ENCODE measurements at places on chromosomes 11 and 22. TPM values are rescaled to one million over a fixed set of nuclear protein-coding genes. Genes with fewer than 3 reads are reported as not detected.

The CREBZF gene
- 31.2 TPM for total RNA-seq

The DDX25 gene
- not detected for total RNA-seq

The MYRF gene
- 139 TPM for total RNA-seq

The OR51F2 gene
- not detected for total RNA-seq

DNA sequence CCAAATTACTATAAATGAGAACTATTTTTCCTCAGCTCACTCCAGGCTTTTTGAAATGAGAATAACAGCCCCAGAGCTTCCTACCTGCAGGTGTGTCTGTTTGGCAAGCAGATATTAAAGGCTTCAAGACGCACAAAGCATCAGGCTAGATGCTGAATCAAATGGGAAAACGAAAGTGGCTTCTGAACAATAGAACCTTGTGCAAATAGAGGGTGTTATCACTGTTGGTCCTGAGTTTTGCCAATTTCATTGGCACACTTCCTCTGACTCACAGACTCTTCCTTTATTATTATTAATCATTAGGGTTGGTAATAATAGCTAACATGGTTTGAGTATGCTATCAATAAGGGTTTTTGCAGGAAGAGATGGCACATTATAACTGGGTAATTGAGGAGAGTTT lies 13.4 kb downstream of the SYT13 start:
- peak overlapping the region; percentile 23 for H3K4me3 ChIP-seq
- H3K4me1 ChIP-seq: peaks cover 73% of the 10 kb centered on the region
- peak; percentile 21 for DNase-seq
- H3K36me3 ChIP-seq: peaks cover 4% of the 10 kb centered on the region
- H3K27me3 ChIP-seq: no peaks in the 10 kb centered on the region

- no peak for DNase-seq
- no peaks in the 10 kb centered on the region for H3K4me1 ChIP-seq
- peak overlapping the region; percentile 34 for H3K4me3 ChIP-seq
- no peak overlapping the region for H3K27ac ChIP-seq
These were observed 73.2 kb upstream of the TCF20 start for GRCh38 chr22:42343531-42344081.

DNA sequence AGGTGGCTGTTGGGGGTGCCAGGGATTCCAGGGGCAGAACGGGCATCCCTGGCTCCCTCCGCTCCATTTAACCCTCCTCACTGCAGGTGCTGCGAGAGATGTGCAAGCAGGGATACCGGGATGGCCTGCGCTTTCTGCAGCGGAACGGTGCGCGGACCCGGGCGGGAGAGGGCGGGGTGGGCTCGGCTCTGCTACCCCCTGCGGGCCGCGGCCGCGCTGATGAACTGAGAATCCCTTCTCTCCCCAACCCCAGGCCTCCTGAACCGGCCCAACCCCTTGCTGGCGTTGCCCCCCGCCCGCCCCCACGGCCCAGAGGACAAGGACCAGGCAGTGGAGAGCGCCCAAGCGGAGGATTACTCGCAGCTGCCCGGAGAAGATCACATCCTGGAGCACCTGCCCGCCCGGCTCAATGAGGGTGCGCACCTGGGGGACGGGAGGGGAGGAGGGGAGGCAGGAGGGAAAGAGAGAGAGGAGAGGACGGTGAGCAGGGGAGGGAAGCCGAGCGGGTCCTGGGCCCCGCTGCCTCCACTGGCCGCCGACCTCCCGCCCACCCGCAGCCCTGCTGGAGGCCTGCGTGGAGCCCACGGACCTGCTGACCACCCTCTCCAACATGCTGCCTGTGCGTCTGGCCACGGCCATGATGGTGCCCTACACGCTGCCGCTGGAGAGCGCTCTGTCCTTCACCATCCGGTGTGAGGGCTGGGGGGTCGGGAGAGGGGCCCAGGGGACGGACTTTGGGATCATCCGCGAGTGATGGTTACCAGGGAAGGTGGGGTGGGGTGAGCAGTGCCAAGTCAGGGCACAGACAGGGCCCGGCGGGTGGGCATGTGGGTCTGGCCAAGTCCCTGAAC lies 4.1 kb upstream of the CRACR2B start:
- H3K36me3 ChIP-seq: peaks cover 89% of the 10 kb centered on the region
- DNase-seq: no peak
- peaks cover 30% of the 10 kb centered on the region for H3K4me1 ChIP-seq
- no peak overlapping the region for H3K4me3 ChIP-seq

GRCh38 chr22:23862103-23862502 lies 4.4 kb downstream of the SLC2A11 start:
- peaks cover 25% of the 10 kb centered on the region for H3K36me3 ChIP-seq
- H3K4me3 ChIP-seq: no peak overlapping the region
- peak; percentile 60 for DNase-seq
- no peaks in the 10 kb centered on the region for H3K27me3 ChIP-seq
- no peak overlapping the region for H3K27ac ChIP-seq
- peaks cover 12% of the 10 kb centered on the region for H3K4me1 ChIP-seq

- no peaks in the 10 kb centered on the region for H3K27me3 ChIP-seq
- H3K36me3 ChIP-seq: peaks cover 41% of the 10 kb centered on the region
- peak overlapping the region; percentile 68 for H3K27ac ChIP-seq
- peak; percentile 73 for DNase-seq
These were observed 13.5 kb downstream of the TXN2 start for GRCh38 chr22:36467946-36468345.

DNA sequence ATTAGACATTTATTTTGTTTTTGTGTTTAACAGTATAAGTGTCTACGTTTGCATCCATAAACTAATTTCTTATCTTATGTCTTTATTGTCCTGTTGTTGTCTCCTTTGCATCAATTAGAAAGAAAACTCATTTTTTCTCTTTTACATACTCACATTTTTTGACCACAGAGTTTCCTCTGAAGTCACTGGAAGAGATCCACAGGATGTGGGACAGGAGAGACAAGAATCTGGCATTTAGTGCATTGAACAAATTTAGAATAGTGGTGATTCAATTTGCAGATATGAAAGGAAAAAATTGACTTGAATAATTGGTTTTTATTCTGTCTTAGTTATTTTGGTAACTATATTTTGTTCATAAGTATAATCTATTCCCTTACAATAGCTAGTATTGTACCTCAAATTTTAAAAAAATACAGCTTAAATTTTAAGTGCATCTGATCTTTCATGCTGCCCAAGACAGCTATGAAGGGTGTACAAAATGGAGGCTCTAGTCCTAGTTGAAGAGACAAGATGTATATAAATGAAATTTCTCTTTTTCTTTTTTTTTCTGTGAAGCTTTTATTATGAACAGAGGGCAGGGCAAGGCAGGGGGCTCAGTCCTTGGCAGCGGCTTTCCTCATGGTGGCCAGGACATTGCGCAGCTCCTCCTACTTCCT lies 24.4 kb downstream of the HORMAD2 start:
- peaks cover 27% of the 10 kb centered on the region for H3K4me1 ChIP-seq
- H3K36me3 ChIP-seq: no peaks in the 10 kb centered on the region
- H3K27me3 ChIP-seq: no peaks in the 10 kb centered on the region

DNA sequence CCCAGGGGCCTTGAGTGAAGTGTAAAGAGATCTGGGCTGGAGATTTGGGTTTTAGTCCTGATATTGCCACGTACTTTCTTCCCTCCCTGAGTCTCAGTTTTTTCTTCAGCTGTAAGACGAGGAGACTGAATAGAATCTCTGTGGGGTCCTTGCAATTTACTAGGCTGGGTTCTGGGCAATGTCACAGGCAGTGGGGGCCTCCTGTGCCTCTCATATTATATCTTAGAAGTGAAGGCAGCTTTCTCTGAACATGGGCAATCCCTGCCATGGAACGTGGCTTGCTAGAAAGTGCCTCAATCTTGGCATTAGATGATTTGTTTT lies 62.0 kb upstream of the PTPRJ start:
- no peak for DNase-seq
- H3K27ac ChIP-seq: peak overlapping the region; percentile 36
- H3K4me3 ChIP-seq: no peak overlapping the region
- H3K27me3 ChIP-seq: no peaks in the 10 kb centered on the region
- no peaks in the 10 kb centered on the region for H3K36me3 ChIP-seq
- H3K4me1 ChIP-seq: peaks cover 44% of the 10 kb centered on the region

- no peaks in the 10 kb centered on the region for H3K27me3 ChIP-seq
- H3K27ac ChIP-seq: peak overlapping the region; percentile 4
- peak; percentile 29 for DNase-seq
- H3K36me3 ChIP-seq: peaks cover 73% of the 10 kb centered on the region
- no peak overlapping the region for H3K4me3 ChIP-seq
These were observed 37.7 kb downstream of the TCIRG1 start for GRCh38 chr11:68076371-68077042.

- H3K4me1 ChIP-seq: peaks cover 14% of the 10 kb centered on the region
- no peak overlapping the region for H3K27ac ChIP-seq
- H3K4me3 ChIP-seq: no peak overlapping the region
- no peak for DNase-seq
- no peaks in the 10 kb centered on the region for H3K27me3 ChIP-seq
These were observed 4.8 kb downstream of the BEST1 start for GRCh38 chr11:61954851-61955421.

DNA sequence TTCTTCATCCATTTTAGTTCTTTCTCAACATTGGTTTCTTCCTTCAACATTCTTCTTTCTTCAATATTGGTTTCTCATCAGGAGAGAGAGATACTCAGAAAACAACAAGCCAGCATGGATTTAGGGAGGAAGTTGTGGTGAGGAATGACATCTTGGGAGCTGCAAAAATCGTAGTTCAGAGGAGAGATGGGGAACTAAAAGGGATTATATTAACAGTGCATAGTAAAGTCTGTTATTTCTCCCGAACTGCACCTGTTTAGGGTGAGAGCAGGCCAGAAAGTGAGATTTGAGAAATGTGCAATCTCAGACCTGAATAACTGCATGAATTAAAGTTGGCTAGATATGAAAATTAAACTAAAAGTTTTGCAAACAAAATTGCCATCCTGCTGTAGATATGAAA lies 94.5 kb downstream of the CASP12 start:
- no peaks in the 10 kb centered on the region for H3K4me1 ChIP-seq
- H3K36me3 ChIP-seq: no peaks in the 10 kb centered on the region
- H3K27me3 ChIP-seq: no peaks in the 10 kb centered on the region
- H3K4me3 ChIP-seq: no peak overlapping the region

DNA sequence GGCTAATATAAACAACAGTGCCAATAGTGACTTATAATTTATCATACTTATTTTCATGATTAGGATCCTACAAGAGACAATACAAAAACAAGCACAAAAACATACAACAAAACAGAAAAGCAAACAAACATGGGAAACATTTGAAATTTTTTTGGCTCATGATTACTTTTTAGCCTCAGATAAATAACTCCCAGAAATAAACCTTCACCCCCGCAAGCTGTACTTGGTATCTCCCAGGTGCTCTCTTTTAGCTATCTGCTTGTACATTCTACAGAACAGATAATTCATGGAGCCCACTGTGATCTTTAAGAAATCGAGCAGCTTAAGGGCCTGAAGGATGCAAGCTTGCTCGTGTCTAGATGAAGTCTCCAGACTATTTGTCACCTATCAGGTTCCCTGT lies 883 bp downstream of the NXPE4 start:
- no peak overlapping the region for H3K27ac ChIP-seq
- no peaks in the 10 kb centered on the region for H3K4me1 ChIP-seq
- no peak for DNase-seq
- no peaks in the 10 kb centered on the region for H3K36me3 ChIP-seq
- H3K4me3 ChIP-seq: no peak overlapping the region
- no peaks in the 10 kb centered on the region for H3K27me3 ChIP-seq

- H3K27me3 ChIP-seq: no peaks in the 10 kb centered on the region
- peak within 1 kb of the TSS; percentile 82 for H3K4me3 ChIP-seq
- peaks cover 15% of the 10 kb centered on the region for H3K4me1 ChIP-seq
- peaks cover 19% of the 10 kb centered on the region for H3K36me3 ChIP-seq
- DNase-seq: peak; percentile 82
These were observed at the start of gene TMEM132A for GRCh38 chr11:60924110-60924905. TMEM132A (plus strand) TSS chr11:60924460; CDS start chr11:60924634, 174 bp downstream.

DNA sequence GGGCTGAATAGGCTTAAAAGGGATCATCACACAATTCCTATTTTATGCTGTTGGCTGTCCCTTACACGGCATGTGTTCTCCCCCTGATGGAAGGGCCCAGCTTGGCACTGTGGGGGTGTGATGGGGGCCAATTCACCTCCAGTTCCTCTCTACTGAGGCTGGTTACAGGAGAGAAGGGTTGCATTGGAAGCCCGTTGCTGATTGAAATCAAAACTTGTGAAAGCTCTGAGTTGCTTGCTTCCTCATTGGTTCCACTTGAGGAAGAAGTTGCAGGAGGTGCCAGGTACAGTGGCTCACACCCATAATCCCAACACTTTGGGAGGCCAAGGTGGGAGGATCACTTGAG lies 13.3 kb upstream of the PRG2 start:
- no peak overlapping the region for H3K4me3 ChIP-seq
- peaks cover 20% of the 10 kb centered on the region for H3K4me1 ChIP-seq
- H3K36me3 ChIP-seq: peaks cover 22% of the 10 kb centered on the region
- no peak overlapping the region for H3K27ac ChIP-seq
- no peaks in the 10 kb centered on the region for H3K27me3 ChIP-seq

Data from Calu3 (cell line).